ENCODE measurements at places on chromosomes 7 and 10.

- DNase-seq, result no peak
These were observed 121.6 kb downstream of the LRRC18 start for GRCh38 chr10:48818081-48818480.

- DNase-seq, result peak; percentile 75
These were observed 2.1 kb downstream of the KIF5B start for GRCh38 chr10:32054094-32054493.

- peak; percentile 86 for DNase-seq
These were observed 121.2 kb downstream of the UBE2H start for GRCh38 chr7:129831424-129832058.

- no peak for DNase-seq
These were observed 11.1 kb upstream of the PARD3 start for GRCh38 chr10:34826221-34826620.

DNA sequence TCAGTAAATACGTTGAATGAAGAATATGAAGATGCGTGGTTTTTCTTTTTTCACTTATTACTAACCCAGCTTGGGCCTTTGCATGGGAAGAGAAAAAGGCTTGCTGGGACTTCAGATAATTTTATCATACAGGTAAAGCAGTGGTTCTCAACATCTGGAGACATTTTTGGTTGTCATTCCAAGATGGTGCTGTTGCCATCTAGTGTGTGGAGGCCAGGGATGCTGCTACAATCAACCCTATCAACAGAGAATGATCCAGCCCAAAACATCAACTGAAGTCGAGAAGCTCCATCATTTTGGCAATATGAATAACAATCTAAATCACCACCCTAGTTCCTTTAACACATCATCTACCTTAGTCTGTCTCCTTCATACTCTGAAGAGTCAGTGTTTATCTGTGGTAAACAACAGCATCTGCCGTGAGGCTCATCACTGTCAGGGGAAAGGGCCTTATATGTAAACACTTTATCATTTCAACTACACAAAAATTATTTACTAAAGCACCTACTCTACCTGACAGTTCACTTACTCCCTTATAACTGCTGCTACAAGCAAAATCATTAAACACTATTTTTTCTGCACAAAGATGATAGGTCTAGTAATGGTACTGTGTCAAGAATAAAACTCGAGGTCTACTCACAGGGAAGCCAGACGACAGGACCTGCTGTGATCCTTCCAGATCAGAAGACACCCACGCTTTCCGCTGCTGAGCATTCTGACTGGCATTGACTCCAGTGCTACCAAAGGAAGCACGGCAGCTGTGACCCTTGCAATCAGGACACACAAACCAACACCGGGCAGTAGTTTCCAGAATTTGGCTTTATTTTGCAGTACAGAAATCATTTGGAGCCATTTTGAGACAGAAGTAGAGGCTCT, 48.6 kb downstream of the GDI2 start:
- DNase-seq, result no peak

DNA sequence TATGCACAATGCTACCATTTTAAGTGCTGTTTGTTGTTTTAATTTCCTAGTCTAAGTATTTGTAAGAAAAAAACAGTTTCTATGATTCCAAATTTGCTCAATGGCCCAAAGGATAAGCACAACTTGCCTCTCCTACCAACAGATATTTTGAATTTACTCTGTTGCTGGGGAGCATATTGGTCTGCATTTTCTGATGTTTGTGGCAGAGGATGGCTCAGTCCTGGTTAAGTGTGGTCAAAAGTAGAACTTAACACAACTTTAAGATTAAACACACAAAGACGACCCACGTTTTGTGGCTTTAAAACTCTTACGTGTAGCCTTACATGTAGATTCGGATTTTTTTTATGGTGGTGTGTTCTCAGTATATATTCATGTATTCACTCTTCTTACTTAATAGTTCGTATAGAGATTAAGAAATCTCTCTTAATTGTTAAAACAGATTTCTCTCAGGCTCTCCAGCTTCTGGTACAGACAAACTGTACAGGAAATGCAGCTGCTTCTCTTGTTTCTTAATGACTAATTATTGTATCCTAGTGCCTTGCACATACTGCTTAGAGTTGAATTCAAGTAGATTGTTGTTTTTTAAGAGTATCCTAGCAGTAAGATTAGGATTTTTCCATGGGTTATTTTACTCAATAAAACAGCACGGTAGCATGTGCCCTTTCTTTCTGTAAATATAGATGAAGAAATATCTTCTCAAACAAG, 86.2 kb downstream of the GPR85 start:
- DNase-seq, result no peak

- DNase-seq, result no peak
These were observed 25.6 kb downstream of the PLAC9 start for GRCh38 chr10:80158126-80158525.

GRCh38 chr10:54958844-54959243, 157.8 kb upstream of the PCDH15 start:
- no peak for DNase-seq

DNA sequence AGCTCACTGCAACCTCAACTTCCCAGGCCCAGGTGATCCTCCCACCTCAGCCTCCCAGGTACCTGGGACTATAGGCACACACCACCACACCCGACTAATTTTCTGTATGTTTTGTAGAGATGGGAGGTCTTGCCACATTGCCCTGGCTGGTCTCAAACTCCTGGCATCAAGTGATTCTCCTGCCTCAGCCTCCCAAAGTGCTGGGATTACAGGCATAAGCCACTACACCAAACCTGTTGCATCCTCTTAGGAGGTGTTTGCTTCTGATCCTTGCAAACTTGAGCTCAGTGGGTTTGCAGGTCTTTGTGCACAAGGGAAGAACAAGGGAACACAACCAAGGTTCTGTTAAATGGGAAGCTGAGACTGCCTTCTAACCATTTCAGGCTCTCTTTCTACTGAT, 184.6 kb downstream of the ARHGAP12 start:
- no peak for DNase-seq
